Naive thymus-derived CD8-positive, alpha-beta T cell (primary cell): ENCODE measurements at places on chromosomes 7 and 10. TPM values are rescaled to one million over a fixed set of nuclear protein-coding genes. Genes with fewer than 3 reads are reported as not detected.

GRCh38 chr7:77209479-77210139 lies 10.0 kb upstream of the FGL2 start:
- no peak for DNase-seq
- no peaks in the 10 kb centered on the region for H3K27me3 ChIP-seq
- H3K4me1 ChIP-seq, result peaks cover 2% of the 10 kb centered on the region
- H3K27ac ChIP-seq, result no peak overlapping the region

DNA sequence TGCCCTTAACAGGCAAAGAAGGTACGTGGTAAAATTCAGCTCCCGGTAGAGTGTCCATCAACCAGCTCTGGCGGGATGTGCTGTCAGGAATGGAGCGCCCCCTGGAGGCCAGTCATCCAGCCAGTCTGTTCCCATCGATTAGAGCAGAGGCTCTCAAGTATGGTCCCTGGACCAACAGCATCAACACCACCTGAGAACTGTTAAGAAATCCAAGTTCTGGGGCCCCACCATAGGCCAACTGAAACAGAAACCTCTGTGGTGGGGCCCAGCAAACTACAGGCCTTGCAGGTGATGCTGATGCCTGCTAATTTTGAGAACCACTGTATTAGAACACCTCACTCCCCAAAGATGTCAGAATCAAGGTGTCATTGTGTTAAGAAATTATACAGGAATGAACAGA lies 109.2 kb downstream of the DPY19L1 start:
- H3K4me1 ChIP-seq, result no peaks in the 10 kb centered on the region
- H3K4me3 ChIP-seq, result no peak overlapping the region
- no peaks in the 10 kb centered on the region for H3K27me3 ChIP-seq
- H3K27ac ChIP-seq, result no peak overlapping the region

DNA sequence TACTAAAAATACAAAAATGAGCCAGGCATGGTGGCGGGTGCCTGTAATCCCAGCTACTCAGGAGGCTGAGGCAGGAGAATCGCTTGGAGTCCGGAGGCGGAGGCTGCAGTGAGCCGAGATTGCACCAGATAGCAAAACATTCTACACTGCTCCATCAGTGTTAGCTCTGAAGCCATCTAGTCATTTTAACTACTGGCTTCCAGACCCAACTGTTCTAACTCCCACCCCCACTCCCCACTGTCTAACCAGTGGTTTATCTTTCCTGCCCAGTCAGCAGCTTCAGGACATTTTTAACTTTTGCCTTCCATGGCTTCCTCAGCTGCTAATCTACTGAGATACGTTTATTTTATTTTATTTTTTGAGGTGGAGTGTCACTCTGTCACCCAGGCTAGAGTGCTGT lies 6.2 kb upstream of the FRAT1 start:
- H3K27me3 ChIP-seq, result no peaks in the 10 kb centered on the region
- peaks cover 1% of the 10 kb centered on the region for H3K4me1 ChIP-seq
- H3K36me3 ChIP-seq, result no peaks in the 10 kb centered on the region
- no peak for DNase-seq

DNA sequence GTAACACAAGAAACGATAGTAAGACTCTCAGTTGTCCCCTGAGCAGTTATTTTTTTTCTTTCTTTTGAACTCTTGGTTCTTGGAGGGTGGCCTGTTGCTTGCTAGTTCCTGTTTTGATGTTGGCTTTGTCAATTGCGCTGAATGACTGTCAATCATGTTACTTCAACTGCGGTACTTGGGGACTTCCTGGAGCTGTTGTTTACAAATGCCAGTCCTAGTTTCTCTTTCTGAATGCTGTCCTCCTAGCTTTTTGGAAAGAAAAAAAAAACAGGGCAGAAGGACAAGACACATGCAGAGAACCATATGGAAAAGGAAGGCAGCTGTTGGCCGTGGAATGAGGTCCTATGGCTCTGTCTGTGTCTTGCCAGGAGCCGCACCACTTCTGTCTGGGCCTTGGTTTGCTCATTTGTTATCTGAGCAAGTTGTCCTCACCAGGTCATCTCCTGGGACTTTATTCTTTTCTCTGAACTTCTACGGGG lies 7.0 kb upstream of the PDCD4 start:
- no peaks in the 10 kb centered on the region for H3K27me3 ChIP-seq
- H3K27ac ChIP-seq, result peak overlapping the region; percentile 98
- peak; percentile 48 for DNase-seq

- no peak overlapping the region for H3K4me3 ChIP-seq
- H3K27ac ChIP-seq, result no peak overlapping the region
- no peak for DNase-seq
- no peaks in the 10 kb centered on the region for H3K4me1 ChIP-seq
- H3K36me3 ChIP-seq, result no peaks in the 10 kb centered on the region
Observed at GRCh38 chr10:62336404-62336803, 37.8 kb upstream of the ZNF365 start.

Gene CFAP46
- total RNA-seq, result not detected

DNA sequence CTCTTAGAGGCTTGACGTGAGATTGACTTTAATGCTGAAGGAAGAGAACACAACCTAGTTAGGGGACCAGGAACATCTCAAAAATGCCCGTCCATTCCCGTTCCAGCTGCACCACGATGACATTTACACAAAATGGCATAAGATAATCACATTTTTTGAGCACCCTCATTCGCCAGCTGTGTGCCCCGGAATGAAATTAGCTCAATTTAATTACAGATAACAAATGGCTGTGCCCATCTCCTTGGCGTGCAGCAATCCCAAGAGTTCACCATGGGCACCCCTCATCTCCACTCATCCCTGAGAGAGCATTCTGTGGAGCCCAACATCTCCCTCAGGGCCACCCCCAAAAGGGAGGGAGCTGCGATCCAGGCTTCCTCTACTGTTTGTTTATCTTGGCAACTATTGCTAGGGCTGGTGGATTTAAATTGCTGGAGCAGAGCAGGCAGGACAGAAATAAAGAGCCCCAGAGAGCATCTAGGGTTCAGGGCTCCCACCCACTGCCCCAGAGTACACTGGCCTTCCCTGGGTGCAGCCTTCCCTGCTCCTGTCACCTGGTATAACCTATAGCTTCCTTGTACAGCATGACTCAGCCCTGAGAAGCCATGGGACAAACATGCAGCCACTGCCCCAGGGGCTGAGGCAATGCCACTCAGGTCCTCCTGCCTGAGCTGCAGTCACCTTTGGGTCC lies 263.5 kb downstream of the ZEB1 start:
- peaks cover 7% of the 10 kb centered on the region for H3K4me1 ChIP-seq
- DNase-seq, result no peak
- peaks cover 4% of the 10 kb centered on the region for H3K36me3 ChIP-seq
